ENCODE measurements at places on chromosomes 4 and X.

- DNase-seq: peak; percentile 89
Measured at GRCh38 chrX:110286106-110286505, 31.8 kb downstream of the AMMECR1 start.

DNA sequence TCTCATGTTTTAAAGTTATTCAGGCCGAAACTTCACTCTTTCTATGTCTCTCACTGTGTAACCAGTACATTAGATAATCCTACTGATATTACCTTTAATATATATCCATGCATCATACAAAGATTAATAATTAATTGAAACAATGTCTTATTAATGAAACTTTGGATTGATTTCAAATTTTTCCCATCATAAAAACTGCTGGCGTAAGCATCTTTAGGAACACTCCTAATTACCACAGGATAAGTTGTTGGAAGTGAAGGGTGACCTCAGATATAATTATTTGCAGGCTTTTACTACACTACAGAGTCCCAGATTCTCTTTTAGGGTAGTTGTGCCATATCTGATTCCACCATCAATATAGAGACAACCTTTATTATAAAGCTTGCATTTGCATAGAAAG lies 181.3 kb upstream of the SFRP2 start:
- no peak for DNase-seq

DNA sequence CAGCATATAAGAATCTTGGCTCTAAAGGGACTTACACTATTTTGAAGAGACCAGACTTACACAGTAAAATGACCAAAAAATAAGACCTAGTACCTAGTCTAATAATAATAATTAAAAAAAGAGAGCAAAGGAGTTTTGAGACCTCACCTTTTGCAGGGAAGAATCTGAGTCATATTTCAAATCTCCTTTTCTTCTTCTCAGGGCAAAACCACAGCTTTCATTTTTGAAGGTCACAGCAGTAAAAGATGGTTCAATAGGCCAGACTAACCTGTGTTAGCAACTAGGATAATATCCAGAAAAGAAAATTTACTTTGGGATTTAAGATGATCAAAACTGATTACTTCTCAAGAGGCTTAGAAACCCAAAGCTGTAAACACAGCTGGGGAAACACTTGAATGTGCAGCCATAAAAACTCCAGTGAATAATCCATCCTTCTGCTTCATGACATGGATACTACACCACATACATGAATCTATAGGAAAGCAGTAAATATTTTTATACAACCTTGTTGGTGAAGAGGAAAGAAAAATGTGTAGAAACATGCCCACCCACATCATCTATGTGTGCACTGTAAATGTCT lies 25.9 kb upstream of the LNX1 start:
- DNase-seq: no peak

GRCh38 chr4:139955600-139955999 lies 198.4 kb downstream of the MAML3 start:
- no peak for DNase-seq

DNA sequence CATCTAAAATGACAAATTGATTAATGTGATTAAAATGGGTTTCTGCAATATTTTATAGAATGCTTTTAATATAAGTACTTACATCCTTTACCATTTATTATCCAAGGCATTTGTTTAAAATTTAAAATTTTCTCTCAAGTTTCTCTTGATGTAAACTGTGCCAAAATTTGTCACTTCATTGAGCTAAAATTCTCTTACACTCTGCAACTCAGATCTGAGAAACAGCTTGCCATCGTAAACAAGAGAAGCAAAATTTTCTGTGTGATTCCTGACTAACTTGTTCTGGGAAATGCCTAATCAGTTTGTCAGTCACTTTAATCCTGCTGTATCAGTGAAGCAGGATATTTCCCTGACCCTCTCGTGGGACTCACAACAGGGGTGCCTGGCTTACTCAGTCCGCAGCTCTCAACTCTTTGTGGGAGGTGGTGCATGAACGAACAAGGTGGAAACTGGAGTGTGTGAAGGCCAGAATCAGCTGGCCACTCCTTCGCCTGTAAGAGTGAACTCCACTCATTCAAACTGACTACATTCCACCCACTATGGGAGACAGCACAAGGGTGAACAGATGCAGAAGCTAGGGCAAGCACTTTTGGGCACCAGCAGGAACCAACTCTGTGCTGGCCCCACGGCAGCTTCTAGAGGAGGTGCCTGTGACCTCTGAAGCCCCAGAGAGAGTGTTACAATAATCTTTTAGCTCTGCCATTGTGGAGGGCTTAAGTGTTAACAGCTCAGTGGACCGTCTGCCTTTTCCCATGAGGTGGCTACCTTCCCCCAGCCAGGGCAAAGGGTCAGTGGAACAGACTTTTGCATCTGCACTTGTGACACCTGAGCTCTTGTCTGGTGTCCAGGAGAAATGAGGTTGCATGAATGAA lies 349.4 kb downstream of the FAT4 start:
- DNase-seq: no peak

DNA sequence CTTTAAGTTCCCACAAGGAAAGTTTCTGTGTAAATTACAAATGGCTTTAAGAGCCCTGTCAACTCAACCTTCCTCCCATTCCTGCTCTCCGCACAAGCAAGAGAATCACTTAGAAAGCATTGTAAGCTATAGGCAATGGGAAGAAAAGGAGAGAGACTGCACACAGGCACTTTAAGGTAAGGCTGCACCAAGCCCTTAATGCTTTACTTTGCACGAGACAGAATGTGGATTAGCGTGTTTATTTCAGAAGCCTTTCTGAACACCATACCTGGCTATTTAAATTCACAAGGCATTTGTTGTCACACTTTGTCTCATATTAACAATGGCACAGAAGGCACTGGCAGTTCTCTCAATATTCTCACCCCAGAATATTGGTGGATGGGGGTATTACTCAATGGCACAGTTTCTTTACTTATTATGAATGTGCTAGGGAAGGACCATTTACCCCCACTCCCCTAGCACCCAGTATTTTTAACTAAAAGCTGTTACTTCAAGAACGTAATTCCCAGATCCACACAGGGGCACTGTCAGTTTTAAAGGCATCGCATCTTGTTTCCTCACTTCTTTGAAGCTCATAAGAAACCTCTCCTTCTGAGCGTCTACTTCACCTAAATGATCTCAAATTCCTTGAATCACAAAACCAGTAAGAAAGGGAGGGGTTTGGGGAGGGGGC lies 150.0 kb downstream of the MAML3 start:
- no peak for DNase-seq

GRCh38 chr4:121938282-121939092 lies 13.4 kb downstream of the TRPC3 start:
- peak; percentile 2 for DNase-seq

- DNase-seq: peak; percentile 55
Measured at GRCh38 chr4:24560868-24561368, 23.4 kb downstream of the DHX15 start.

GRCh38 chr4:154622598-154622997 lies 10.1 kb upstream of the FGG start:
- peak; percentile 19 for DNase-seq

- DNase-seq: no peak
Measured at GRCh38 chr4:152480901-152481300, 55.0 kb downstream of the FBXW7 start.

DNA sequence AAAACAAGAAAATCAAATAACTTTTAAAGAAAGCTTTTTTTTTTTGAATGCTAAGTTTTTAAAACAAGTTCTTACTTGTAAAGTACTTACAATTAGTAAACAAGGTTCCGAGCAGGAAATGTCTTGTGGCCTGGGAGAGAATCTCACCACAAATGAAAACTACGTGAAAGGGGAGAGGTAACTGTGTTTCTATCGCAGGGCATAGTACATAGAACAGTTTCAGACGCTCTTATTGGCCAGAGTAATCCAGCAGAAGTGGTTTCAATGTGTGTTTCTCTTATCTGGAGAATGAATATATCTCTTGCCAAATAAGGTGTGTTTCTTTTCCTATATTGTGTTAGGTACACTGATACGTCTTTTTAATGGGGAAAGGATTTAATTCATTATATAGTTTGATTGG lies at the start of gene PLAC8:
TSS of gene PLAC8 (minus strand) at position 154 of the 400 bp plus-strand sequence. CDS start 6,808 bp downstream, outside the sequence.
- no peak for DNase-seq

- DNase-seq: no peak
Measured at GRCh38 chr4:154616731-154617130, 4.3 kb upstream of the FGG start.

GRCh38 chr4:33060674-33061542 lies 2340.7 kb downstream of the PCDH7 start:
- DNase-seq: peak; percentile 69

GRCh38 chr4:174528226-174528625 lies 5.9 kb upstream of the HPGD start:
- no peak for DNase-seq

DNA sequence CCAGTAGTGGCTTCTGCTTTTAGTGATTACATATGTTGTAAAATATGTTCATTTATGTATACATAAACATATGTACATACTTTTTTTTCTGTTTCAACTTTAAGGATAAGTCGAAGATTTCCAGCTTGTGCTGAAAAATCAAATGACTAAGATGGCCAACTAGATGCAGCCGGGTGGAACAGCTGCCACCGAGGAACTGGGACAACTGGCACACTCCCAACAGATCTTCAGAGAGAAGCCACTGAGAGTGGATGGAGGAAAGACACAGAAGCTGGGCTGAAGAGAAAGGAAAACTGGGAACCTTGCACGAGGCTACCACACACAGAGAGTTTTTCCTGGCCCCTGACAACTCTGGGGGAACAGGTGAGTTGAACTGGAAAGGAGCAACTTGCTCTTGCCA lies 207.5 kb downstream of the FAM47B start:
- DNase-seq: no peak

DNA sequence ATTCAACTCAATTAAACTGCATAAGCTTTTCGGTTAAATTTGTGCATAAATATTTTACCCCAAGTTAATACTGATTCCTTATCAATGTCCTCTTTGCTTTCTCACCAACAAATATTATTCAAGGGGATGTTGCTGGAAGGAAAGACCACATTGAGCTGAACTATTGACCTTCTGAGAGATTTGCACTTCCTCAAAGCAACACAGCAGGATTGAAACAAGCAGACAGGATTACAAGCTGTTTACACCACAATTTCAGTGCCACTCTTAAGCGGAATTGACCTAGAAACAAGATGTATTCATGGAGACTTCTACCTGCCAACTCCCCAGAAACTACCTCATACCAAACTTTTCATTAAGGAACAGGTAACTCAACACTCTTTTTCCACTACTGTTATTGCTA lies 96.5 kb upstream of the DUSP21 start:
- no peak for DNase-seq

GRCh38 chr4:87026800-87027495 lies 92.1 kb downstream of the AFF1 start:
- DNase-seq: no peak

GRCh38 chrX:44072631-44073030 lies 99.4 kb upstream of the NDP start:
- DNase-seq: no peak

DNA sequence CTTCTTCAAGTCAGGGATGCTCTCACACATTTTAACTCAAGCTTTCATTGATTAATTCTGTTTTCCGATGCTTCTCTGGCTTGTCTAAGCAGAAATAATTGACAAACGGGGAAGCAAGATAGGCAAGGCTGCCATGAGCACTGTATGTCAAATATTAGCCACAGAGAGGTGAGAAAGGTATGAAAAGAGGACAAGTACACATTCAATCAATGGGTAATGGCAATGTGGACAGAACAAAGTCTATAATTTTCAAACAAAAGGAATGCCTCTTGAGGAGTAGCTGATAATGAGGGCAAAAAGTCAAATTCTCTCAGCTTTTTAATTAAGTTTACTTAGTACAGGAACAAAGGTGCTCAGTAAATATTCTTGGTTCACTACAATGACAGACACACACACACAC lies 19.6 kb downstream of the COX7B2 start:
- no peak for DNase-seq

DNA sequence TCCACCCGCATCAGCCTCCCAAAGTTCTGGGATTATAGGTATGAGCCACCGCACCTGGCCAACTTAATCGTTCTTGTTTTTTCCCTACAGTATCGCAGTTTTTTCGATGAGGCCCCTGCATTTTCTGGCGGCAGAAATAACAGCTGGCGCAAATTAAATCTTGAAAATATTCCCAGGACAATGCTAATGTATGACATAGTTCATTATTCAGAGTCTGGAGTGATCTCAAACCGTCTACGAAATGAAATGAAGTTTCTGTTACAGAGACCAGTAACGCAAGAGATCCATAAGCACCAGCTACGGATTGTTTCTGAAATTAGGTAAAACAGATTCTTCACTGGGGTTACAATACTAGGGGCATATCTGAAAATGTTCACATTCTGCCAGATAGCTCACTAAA lies 27.3 kb downstream of the CXorf58 start:
- no peak for DNase-seq

- no peak for DNase-seq
Measured at GRCh38 chrX:111181951-111182350, 86.0 kb downstream of the PAK3 start.

DNA sequence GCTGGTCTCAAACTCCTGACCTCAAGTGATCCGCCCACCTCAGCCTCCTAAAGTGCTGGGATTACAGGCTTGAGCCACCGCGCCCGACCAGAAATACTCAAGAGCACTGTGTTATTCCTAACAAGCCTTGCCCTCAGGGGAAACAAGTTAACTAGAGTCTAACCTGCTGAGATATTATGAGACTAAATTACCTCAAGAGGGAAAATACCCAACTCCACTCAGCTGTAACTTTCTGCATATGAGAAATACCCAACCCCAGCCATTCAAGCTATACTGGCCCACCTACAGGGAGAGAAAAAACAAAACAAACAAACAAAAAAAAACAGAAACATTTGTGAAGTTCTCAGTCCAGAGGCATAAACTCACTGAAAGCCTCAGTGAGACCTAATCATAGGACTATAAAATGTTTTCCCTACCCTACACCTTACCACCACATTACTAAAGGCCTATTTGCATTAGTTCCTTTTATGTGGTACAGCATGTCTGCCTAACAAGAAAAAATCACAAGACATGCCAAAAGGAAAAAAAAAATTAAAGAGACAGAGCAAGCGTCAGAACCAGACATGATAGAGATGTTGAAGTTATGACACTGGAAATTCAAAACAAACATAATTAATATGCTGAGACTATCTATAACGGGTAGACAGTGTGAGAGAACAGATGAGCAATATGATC lies 876.0 kb downstream of the FSTL5 start:
- no peak for DNase-seq

DNA sequence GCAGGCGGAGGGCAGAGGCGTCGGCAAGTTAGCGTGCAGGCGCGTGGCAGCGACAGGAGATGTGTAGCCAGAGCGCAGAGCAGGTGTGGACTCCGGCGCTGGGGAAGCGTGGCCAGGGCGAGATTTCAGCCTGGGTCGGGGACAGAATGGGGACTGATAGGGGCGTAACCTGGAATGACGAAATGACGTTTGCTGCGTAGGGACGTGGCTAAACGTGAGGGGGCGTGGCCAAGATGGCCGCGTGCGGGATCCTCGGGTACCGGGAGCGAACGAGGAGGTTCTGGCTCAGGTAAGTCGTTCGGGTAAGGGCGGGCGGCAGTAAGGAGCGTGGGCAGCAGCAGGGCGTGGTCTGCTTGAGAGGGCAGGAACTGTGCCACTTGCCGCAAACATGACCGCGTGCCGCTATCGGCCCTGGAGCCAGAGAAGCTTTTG lies 10.9 kb upstream of the CLTRN start:
- DNase-seq: no peak

DNA sequence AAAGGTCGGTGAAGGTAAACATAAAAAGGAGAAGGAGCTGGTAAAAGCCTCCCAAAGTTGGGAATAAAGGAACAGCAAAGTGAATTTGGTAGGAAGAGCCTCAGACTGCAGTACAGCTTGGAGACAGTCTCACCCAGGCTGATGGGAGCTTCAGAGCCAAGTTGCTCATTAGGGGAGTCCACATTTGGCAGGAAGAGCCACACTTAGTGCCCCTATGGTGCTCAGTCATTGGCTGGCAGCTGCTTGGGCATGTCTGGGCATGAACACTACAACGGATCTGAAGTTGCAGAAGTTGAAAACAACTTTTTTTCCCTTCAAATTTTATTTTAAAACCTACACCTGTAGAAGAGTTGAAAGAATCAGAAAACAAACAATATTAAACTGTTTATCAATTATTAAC lies 2497.3 kb downstream of the ARAP2 start:
- no peak for DNase-seq
